ENCODE measurements at places on chromosomes 6 and 20.

DNA sequence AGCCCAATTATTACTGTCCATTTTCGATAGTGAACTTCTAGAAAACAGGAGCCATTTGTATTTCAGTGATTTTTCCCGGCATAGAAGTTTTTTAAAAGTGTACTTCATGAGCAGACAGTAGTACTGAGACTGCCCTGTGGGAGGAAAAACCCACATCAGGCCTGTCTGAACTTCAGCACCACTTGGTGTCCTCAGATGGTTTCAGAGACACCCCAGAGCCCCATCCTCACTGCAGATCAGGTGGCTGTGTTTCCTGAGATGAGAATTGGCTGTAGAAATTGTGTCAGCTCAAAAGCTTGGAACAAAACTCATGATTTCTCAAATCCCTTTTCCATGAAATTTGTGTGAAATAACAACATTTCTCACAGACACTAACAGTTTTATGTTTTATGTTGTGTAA is 110.0 kb upstream of the RIN2 start:
- DNase-seq = no peak

GRCh38 chr20:62259294-62259565 is 20.9 kb downstream of the OSBPL2 start:
- DNase-seq = no peak

DNA sequence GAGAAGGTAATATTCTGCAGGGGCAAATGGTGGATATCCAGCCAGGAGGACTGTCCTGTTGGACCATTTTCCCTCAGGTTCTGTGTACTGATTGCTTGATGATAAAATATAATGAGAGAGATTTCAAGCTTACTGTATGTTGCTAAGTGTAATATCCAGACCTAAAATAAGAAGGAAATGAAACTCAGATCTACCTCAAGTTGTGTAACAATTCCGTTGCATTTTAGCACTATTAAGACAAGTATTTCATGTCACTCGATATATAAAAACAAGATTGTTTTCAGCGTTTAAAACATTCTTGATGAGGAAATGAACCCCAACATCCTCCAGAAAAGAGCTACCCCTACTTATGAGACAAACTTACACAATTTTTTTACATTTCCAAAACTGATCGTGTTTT is 57.2 kb downstream of the RGS17 start:
- DNase-seq = no peak

GRCh38 chr6:15953152-15953880 is 175.6 kb upstream of the MYLIP start:
- no peak for DNase-seq

DNA sequence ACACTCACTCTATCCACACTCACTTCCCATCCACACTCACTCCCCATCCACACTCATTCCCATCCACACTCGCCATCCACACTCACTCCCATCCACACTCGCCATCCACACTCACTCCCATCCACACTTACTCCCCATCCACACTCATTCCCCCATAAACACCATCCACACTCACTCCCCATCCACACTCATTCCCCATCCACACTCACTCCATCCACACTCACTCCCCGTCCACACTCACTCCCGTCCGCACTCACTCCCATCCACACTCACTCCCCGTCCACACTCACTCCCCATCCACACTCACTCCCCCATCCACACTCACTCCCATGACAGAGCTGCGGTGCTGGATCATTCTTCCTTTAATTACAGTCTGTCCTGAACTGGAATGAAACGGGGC is 17.1 kb downstream of the THBS2 start:
- no peak for DNase-seq

DNA sequence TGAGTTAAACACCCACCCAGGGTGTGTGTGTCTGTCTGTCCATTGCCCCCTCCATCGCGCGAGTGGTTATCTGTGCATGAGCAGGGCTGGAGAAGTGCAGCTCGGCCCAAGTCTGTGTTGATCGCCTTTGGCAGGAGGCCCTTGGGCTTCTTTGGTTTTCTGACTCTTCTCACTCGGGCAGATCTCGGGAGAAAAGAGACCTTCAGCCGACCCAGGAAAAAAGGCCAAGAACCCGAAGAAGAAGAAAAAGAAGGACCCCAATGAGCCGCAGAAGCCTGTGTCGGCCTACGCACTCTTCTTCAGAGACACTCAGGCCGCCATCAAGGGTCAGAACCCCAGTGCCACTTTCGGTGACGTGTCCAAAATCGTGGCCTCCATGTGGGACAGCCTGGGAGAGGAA is 132.9 kb downstream of the JPH2 start:
- no peak for DNase-seq

DNA sequence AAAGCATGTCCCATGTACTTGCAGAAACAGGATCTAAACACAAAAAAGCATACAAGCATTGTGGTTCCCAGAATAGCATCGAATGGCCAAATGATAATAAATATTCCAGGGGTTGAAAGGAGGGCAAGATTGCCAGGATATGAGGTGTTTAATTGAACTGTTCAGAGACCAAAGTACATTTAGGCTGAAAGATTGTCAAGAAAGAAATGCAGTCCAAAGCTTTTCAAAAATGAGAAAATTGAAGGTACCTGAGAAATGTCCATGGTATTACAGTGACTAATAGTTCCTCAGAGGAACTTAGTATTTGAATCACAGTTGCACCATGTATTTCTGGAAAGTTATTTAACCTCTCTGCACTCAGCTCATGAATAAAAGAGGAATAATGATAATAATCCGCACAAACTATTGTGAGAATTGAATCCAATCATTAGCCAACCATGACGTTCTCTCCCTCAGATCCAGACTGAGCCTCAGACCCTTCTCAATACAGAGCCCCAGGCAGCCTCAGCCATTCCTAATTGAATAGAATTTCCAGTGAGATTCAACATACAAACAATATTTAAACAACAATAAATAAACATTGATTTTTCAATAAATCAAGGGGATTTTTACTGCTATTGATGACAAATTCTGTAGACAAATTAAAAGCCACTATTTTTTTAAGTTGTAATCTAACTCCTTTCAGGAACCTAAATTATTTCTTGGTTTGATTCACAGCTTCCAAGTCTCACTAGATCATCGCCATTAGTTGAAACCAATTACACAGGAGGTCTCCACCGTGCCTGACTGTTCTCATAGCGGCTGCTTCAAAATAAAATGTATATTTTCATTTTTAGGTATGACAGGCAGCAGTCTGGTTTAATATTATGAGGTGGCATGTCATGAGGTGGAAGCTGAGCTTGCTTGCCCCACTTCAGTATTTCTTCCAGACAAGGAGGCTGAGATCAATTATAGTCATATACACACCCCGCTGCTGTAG is 144.3 kb upstream of the TENT5A start:
- no peak for DNase-seq

- no peak for DNase-seq
Measured at GRCh38 chr6:77740380-77740779, 87.5 kb downstream of the MEI4 start.

DNA sequence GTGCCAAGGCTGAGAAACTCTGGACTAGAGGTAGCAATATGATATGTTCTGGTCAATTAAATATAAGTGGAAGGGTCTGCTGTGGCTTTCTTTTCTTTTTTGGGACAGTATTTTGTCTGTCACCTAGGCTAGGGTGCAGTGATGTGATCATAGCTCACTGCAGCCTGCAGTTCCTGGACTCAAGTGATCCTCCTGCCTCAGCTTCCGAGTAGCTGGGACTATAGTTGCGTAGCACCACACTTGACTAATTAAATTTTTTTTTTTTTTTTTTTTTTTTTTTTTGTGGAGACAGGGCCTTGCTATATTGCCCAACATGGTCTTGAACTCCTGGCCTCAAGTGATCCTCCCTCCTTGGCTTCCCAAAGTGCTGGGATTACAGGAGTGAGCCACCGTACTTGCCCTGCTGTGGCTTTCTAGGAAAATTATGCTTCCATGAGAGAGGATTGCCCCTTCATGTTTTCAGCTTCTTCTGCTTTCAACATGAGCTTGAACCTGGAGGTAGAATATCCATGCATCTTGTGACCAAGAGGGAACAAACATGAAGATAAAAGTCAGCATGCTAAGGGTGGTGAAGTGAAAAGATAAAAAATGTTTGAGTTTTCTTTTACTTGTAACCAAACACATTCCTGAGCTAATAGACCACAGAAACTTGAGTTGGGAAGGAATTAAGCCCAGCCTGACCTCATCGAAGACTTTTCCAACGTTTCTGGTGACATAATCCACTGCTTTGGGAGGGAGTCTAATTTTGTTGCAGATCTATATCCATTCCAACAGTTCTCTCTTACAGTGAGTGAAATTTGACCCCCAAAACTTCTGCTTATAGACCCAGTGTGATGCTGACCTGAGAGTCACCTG is 75.1 kb downstream of the CARMIL1 start:
- DNase-seq = peak; percentile 56

DNA sequence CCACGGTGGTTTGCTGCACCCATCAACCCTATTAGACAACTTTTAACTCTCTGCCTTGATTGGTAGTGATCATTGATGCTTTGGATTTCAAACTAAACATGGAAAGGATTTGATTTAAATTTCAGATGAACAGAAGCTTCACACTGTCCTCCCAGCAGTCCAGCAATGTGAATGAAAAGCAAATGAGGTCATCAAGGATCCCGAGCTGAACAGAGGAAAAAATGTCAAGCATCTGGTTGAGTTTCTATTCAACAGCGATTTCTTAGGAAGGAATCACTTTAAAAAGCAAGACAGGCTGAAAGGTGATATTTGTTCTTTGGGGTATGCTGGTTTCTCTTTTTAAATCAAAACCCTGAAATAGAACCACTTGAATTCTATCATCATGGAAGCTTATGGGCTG is 10.6 kb upstream of the SAMD3 start:
- DNase-seq = no peak

DNA sequence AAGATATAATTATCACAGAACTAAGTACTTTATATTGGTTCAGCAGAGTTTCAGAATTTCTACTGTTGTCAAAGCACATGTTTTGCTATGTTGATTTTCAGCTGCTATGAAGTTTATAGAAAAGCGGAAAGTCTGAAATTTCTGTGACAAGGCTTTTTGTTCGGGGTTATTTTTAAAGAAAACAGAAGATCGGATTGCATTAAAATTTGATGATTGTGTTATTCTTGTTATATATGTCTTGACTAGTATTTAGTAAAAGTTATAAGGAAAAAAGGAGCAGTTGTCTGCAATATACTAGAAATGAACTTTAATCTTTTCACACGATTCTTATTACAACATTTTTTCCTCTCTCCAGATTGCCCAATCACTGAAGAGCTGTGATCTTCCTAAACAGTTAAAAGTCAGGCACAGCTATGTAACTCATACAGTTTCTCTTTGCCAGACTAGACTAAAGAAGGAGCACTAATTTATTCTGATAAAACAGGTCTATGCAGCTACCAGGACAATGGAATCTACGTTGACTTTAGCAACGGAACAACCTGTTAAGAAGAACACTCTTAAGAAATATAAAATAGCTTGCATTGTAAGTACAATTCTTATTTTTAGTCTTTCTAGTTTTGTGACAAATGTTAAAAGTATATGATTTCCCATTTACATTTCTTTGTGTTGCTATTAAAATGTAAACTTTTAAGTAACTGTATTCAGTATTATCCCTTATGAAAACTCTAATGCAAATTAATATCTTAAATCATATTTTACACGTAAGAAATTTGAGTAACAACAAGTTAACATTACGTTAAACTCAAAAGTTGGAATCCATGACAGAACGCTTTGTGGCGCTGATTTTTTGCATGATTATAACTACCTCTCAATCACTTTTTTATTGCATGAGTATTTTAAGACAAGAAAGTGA is at the start of gene ENPP3:
ENPP3 (plus strand) TSS at position 423 of the 913 bp plus-strand sequence; CDS start at position 506, 83 bp downstream.
- DNase-seq = no peak

- DNase-seq = no peak
Measured at GRCh38 chr6:141413196-141413595, 719.5 kb upstream of the GJE1 start.

GRCh38 chr20:35891375-35891774 is 62.9 kb downstream of the SCAND1 start:
- no peak for DNase-seq

DNA sequence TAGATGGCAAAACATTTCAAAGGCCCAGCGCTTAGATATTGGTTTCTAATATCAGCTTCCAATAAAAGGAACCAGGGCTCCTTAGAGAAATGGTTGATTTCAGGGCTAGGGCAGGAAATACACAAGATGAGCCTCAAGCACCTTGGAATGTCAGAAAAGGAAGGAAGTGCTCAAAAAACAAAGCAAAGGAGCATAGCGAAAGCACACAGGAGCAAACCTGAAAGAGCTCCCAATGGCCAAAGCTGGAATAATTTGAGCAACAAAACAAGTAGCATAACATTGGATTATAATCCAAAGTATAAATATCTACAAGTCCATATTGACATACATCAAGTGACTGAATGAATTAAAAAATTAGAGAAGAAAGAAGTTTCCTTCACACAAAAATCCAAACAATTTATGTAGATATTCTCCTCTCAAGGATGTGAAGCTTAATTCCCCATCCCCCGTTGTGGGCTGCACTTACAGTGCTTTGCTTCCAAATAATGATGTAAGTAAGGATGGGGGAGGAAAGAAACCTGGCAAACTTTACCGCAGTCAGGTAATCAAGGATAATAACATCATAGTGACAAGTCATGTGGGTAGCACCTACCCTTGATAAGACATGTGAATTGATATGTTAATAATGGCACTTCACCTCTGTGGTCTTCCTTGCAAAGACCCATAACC is 132.9 kb upstream of the DST start:
- DNase-seq = no peak

DNA sequence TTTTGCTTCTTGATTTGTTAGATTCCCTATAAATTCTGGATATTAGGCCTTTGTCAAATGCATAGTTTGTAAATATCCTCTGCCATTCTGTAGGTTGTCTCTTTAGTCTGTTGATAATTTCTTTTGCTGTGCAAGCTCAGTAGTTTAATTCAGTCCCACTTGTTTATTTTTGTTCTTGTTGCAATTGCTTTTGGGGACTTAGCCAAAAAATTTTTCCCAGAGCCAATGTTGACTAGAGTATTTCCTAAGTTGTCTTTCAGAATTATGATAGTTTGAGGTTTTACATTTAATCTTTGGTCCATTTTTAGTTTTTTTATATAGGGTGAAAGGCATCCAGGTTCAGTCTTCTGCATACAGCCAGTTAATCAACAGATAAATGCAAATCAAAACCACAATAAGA is 96.0 kb downstream of the PRKN start:
- DNase-seq = no peak

DNA sequence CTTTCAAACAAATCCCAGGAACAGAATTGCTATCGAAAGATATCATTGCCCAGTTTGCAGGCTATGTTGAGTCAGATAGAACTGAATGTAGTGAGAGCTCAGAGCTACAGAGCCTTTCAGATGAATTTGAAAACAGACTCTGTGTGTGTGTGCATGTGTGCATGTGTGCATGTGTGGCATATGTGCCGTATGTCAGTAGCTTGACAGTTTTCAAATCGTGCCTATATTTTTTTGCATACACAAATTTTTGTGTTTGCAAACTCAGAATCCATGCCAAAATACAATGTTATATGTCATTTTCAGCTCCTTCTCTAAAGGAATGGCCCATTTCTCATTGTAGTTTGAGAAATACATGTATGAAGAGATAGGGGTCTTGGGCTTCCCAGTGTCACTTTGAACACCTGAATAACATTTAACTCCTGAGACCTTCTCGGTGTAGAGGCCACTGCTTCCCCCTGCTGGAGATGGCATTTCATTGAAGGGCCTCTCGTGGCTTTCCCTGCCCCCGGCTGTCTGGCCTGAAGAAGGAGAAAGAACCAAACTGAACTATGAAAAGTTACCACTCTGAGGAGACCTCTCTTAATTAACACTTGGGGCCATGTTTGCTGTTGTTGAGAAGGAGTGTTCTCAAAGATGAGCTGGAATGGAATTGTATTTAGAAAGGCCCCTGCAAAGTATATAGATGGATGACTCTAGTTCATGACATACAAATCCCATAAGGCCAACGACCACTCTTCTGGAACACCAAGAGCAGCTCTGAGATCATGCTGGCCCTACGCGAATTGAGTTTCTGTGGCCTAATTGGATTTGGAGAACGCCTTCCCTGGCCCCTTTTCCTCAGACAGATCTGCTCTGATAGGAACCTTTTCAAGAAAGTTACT is 58.7 kb downstream of the VAPB start:
- DNase-seq = peak; percentile 66
